ENCODE measurements at places on chromosomes 6 and 20.
A peak's percentile ranks its signal among the peaks of the same experiment; 100 is the strongest.

- DNase-seq, result no peak
Measured at GRCh38 chr6:107731422-107732319, 92.4 kb downstream of the SCML4 start.

DNA sequence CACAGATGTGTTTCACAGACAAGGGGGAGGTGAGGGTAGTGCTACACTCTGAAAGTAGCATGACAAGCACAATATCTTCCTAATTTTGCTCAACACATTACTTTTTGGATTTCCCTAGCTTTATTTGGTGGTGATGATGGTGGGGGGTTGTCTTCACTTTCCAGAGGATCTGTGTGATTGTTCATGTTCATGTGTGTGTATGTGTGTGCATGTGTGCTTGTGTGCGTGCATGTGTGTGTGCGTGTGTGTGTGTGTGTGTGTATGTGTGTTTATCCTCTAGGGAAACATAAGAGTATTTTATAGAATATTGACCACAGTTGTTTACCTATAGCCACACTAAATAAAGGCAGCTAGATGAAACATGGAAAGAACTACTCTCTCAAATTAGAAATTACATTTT is 183.8 kb upstream of the EYA4 start:
- DNase-seq, result no peak

GRCh38 chr6:139427199-139427598 is 52.8 kb upstream of the CITED2 start:
- DNase-seq, result no peak

- no peak for DNase-seq
Measured at GRCh38 chr6:13763740-13764381, 50.5 kb downstream of the MCUR1 start.

DNA sequence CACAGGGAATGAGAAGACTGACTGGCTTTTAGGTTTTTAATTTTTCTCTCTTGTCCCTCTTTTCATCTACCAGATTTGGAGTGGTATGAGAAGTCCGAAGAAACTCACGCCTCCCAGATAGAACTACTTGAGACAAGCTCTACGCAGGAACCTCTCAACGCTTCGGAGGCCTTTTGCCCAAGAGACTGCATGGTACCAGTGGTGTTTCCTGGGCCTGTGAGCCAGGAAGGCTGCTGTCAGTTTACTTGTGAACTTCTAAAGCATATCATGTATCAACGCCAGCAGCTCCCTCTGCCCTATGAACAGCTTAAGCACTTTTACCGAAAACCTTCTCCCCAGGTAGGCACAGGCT is 644 bp downstream of the MAD2L1BP start:
- DNase-seq, result no peak

DNA sequence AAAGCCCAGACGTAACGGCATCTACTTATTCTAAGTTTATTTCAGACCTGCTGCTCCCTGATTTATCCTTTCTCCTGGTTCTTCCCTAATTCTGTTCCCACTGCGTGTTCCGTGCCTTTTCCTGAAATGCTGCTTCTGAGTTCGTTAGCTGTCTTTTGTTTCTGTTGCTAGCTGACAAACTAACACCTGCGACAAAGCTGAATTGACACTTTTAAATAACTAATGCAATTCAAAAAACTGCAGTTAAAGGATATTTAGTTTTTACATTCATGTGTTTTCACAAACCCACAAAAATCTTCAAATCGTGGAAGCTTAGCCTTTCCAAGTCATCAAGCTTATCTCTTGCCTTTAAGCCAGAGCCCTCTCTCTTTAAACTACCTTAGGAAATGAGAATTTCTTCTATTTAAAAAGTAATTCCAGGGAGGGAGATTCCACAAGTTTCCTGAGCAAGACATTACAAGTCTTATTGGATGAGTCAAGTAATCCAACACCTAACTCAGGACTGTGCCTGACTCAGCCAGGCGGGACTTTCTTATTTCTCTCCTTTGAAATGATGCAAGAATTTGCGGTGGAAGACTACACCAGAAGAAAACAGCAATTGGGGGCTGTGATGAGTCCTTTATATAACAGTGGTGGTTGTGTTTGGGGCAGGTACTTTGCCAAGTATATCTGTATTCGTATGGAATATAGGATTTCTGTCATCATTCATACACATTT is 6.3 kb downstream of the ADTRP start:
- DNase-seq, result no peak

GRCh38 chr6:23414051-23414445 is 712.0 kb upstream of the NRSN1 start:
- DNase-seq, result no peak

DNA sequence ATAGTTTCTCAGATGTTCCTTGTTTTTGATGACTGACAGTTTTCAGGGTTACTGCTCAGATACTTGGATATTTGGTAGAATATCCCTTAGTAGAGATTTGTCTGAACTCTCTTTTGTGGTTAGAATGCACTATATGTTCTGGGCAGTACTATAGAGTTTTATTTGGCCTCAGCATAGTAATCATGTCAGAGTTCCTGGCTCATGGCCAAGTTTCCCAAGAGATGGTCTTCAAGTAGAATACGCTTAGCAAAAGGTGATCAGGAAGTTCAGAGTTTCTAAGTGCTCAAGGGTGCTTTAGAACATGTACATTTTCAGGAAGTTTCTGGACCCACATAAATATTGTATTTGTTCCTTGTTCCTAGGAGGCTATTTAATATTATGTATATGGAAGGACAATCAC is 1209.7 kb upstream of the GJE1 start:
- no peak for DNase-seq

DNA sequence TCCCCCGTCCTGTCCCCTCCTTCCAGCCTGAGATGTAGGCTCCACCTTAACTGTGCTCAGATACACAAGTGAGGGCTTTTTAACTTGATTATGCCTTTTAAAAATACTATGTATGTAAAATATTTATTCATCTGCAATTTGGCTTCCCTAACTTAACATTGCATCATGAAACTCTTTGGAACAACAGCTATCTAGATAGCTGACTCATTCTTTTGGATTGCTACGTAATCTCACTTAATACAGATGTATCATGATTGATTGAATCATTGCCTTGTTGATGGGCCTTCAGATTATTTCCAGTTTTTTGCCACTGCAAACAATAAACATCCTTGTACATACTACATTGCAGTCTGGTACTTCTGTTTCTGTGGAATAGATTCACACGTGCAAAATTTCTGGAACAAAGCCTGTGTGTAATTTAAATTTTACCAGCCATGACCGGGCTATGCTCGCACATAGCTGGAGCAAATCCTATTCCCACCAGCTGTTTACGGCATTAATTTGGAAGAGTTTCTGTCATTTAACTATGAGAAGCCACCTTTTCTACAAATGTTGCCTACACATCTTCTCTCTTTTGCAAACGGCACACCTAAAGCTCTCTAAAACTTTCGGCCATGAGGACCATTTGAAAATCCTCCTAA is 6.5 kb downstream of the PRND start:
- DNase-seq, result no peak

GRCh38 chr6:55953335-55953734 is 77.9 kb upstream of the BMP5 start:
- no peak for DNase-seq

DNA sequence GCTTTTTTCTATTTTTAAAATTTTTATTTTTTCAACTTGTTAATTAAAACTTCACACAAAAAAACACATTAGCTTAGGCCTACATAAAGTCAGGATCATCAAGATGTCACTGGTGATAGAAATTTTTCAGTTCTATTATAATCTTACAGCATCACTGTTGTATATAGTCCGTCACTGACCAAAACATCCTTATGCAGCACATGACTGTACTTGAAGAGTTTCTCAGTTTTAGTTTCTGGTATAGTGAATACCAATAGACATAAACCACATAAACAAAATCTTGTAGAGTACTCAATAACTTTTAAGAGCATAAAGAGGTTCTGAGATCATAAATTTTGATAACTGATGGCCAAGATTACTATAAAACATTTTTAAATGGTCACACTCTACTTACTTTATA is 71.8 kb downstream of the ASCC3 start:
- no peak for DNase-seq

DNA sequence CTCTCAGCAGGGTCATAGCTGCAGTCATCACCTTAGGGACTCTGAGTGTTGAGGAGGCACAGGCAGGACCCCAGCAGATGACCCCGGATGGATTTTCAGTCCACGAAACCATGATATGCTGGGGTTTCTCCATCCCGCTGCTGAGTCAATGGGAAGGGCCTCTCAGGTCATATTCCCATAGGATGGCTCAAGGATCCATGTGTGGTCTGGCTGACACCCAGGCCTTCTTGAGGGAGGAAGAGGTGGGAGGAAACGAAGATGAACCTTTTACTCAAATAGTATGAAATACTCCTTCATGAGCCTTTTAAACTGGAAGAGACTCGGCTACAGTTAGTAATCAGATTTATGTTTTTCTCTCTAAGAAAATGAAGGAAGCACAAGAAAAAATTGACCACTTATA is 10.3 kb upstream of the RALY start:
- no peak for DNase-seq

- DNase-seq, result no peak
Measured at GRCh38 chr6:89941763-89942497, 47.7 kb downstream of the GJA10 start.

- no peak for DNase-seq
Measured at GRCh38 chr6:121395736-121396135, 39.7 kb upstream of the GJA1 start.

- no peak for DNase-seq
Measured at GRCh38 chr6:89862698-89863097, 31.6 kb upstream of the GJA10 start.

DNA sequence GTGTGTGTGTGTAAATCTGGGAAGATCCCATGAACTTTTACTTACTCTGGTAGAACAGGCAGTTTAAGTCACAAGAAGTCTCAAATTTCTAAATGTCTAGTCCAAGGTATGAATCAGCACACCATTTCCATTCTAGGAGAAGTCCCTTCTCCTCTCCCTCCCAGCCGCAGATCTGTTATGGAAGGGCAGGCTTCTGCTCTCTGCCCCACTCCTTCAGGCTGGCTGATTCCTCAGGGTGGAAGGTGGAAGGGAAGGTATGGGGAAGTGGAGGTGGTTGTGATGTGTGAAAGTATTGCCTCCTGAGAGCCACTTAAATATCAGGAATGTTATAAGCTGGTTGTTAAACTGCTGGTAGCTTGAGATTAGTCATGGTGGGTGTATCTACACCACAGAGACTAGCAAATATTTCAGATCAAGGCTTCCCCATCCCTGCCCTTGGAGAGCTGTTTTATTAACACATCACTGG is 44.5 kb upstream of the LAMA4 start:
- no peak for DNase-seq

- no peak for DNase-seq
Measured at GRCh38 chr20:41118632-41119031, 18.7 kb upstream of the PLCG1 start.

- peak; percentile 82 for DNase-seq
Measured at GRCh38 chr6:158536891-158537798, 22.7 kb upstream of the TMEM181 start.

Data from glutamatergic neuron (in vitro differentiated cells).